Hepatic stellate cell (primary cell): ENCODE measurements at places on chromosomes 7 and 10.

GRCh38 chr10:110456523-110457091 is 41.1 kb upstream of the DUSP5 start:
- no peak for DNase-seq

DNA sequence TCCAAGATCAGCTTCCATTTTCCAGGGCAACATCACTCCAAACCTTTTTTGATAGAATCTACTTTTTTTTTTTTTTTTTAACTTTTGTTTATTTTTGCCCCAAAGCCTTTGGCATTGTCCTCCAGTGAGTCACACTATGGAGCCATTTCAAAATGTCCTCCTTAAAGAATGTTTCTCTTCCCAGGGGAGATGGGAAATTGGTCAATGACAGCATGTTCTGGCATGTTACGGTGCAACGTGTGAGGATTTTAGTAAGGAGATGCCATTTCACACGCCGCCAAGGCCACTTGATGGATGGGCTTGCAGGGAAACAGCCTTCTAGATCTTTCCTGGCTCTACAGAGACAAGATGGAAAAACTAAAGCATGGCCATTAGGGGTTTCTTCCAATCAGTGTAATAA is 30.7 kb upstream of the TRIL start:
- peak; percentile 42 for DNase-seq

- no peak for DNase-seq
These were observed 8.8 kb downstream of the GSTO2 start for GRCh38 chr10:104277785-104278184.

DNA sequence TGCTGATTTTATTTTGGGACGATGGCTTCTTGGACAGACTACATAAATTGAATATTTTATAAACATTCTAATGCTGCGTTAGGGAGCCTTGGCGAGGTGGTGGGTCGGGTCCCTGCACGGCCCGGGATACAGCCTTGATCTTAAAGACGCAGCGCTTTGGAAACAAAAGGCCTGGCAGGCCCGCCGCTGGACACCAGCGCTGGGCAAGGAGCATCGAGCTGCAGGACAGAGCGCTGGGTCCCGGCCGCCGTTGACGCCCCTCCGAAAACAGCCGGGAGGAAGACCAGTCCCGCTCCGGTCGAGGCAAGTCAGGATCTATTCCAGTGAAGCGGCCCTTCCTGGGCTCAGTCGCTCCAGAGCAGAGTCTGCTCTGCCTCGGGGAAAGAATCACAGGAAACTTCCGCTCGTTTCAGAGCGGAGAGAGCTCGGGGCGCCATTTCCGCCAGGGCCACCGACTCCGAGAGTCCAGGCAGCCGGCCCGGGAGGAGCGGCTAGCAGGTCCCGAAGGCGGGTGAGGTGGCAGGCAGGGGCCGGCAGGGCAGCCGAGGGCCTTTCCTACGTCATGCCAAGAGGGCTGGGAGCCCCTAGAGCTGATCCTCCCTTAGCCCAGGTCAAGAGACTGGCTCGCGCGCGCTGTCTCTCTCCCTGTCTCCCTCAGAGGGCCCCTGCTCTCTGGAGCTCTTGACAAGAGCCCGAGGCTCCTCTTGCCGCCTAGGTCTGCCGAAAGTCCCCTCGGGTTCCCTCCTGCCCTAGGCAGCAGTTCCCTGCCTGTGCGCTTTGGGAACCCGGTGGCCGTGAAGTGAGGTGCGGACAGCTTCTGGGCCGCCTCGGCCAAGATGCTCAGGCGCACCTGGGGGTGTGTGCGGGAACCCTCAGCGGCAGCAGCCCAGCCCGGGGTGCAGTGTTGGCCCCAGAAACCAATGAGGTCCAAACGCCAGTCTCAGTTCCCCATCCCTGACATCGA is 1.4 kb upstream of the DRGX start:
- DNase-seq = no peak

DNA sequence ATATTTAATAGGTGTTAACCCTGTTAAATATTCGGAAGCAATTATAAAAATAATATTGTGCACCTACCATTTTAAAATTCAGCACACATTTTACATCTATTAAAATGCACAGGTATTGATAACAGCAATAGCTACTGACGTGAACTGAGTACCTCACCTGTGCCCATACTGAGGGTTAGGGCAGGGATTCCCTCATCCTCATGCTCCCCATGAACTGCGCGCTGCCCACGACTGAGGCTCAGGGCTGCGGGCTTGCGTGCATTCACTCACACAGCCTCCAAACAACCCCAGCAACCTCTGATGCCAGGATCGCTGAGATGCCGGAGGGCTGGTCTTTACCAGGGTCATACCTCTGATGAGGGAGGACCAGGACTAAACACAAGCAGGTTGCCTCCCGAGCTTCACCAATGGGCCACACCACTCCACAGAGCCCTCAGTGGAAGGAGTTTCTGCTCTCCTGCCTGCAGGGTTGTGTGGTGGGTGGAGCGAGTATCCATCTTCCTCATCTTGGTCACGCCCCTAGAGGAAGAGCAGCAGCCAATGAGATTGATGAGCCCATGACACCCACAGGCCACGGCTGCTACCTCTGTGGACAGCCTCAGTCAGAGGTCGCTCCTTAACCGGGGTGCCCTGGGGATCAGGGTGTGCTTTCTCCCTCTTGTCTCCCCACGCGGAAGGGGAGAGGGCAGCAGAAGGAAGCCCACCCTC is 478.3 kb downstream of the TNS3 start:
- DNase-seq = no peak

DNA sequence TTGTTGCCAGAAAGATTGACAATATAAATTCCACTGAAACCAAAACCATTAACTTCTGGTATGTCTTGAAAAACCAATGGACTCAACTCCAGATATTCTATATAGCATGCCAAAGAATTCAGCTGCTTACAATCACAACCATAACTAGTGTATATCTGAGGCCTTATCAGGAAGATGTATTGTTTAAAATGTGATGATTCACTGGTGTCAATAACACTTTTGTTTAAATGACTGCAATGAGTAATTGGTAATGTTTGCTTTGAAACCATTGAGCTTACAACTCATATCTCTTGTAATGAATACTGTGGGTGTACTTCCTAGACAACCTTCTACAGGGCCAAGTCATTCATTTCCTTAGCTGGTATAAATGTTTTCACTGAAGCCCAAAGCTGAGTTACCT is 727.9 kb upstream of the KCND2 start:
- no peak for DNase-seq

- no peak for DNase-seq
These were observed 27.9 kb downstream of the MYPN start for GRCh38 chr10:68137171-68137570.

- no peak for DNase-seq
These were observed 81.4 kb downstream of the SPAG6 start for GRCh38 chr10:22426653-22427052.

DNA sequence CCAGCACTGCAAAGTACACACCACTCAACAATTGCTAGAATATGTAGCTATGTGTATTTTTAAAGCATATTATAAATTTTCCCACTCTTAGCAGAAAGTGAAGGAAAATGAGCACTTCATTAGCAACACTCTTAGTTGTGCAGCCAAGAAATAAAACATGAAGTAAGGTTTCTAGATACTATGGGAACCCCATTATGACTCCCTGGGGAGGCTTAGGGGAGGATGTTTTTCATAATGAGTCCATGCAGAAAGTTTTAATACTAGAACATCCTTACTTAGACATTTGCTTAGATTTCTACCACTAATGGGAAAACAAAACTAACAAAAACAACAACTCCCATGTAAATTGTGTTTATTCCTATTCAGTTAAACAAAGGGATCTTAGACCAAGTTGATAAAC is 148.4 kb upstream of the HDAC9 start:
- no peak for DNase-seq

DNA sequence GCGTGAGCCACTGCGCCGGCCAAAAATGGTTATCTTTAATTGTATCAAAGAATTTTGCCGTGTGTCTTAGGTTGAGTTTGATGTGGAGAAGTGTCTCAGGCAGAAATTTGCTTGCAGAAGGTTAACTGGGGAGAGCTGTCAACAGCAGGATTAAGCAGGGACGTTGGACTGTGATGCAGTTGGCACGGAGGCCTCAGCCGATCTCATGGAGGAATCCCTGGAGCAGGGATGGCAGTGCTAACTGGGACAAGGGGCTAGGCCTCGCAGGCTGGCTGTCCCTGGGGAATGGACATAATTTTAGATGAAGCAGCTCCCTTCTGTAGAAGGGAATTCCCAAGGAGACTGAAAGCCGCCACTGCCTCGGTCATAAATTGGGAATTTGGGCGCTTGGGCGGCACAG is 12.3 kb upstream of the KIF5B start:
- no peak for DNase-seq

- peak; percentile 6 for DNase-seq
These were observed 217.8 kb upstream of the HPS1 start for GRCh38 chr10:98664329-98665042.

GRCh38 chr7:23356168-23356567 is 57.0 kb downstream of the MALSU1 start:
- no peak for DNase-seq

DNA sequence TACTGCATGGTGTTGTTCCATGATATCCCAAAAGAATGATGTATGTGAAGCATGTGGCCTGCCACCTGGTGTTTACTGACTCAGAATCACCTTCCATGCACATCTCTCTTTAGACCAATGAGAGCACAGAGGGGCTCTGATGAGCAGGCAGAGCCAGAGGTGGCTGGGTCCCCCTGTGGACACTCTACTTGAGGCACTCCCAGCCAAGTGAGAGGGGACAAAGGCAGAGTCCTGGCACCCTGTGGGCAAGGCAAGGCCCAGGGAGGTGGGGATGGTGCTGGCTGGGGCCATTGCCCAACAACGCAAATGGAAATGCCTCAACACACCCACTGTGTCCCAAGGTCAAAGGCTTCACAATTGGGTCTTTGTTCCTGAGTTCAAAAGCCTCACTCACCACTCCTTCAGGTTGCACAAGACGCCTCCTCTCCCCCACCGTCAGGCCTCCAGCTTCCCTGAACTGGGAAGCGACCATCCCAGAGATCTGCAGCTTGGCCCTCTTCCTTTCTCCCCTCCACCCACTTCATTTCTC is 164.6 kb downstream of the NEURL1 start:
- no peak for DNase-seq

DNA sequence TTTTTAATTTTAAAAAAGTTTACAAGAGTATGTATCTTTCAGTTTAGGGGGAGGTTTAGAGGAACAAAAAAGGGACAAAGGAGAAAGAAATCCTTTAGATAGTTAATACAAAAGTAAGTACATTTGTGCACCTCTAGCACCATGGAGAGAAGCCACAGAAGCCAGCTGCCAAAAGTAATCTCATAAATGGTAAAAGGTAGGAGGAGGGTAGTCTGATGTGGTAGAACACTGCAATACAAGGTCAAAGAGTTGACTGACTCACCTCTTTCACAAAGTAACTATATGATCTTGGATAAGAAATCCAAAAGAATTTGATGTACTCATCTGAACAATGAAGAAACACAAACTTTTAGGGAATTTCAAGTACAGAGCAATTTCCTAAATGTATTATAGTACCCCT is 68.1 kb downstream of the CNOT4 start:
- DNase-seq = no peak

GRCh38 chr10:88810196-88810961 is 7.8 kb downstream of the LIPM start:
- DNase-seq = peak; percentile 15

- peak; percentile 49 for DNase-seq
These were observed 150.2 kb upstream of the PRSS58 start for GRCh38 chr7:142407939-142408570.

- DNase-seq = no peak
These were observed 131.8 kb downstream of the ANK3 start for GRCh38 chr10:60257767-60258428.

DNA sequence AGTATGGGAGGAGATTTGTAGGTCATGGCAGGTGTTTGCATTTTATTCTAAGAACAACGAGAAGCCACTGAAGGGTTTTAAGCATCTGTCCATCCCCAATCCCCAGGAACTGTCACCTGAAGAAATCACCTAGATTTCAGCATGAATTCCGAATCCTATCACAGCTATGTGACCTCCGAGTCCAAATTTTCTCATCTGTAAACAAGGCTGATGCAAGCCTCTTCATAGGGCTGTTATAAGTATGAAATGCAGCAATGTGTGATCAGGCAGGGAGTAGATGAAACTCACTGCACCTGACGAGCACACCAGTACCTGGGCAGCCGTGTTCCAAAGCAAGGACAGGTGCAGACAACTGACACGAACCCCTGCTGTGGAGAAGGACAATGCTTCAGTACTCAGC is 14.0 kb downstream of the HABP2 start:
- DNase-seq = no peak

GRCh38 chr7:32496052-32496813 is 944 bp downstream of the AVL9 start:
- DNase-seq = peak; percentile 22
